ENCODE measurements at places on chromosomes 16 and 17. TPM values are rescaled to one million over a fixed set of nuclear protein-coding genes. Genes with fewer than 3 reads are reported as not detected.
A peak's percentile ranks its signal among the peaks of the same experiment; 100 is the strongest.

DNA sequence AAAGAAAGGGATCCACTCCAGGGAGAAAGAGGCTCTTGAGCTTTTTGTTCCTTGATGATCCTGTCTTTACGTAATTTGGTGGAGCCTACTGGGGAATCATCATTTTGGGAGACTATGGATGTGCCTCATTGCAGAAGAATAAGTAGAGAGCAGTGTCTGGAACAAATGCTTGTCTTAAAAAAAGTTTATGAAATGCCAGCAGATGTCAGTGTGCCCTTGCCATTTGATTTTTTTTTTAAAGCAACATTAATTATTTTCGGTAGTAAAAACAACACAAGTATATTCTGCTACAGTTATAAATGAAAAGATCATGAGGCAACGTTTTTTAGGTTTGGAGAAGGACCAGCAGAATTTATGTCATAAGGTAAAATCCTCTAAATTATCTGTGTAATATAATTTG is 934.8 kb upstream of the EEF2KMT start:
- DNase-seq: no peak

HS3ST3B1 gene
- total RNA-seq: 3.6 TPM

DNA sequence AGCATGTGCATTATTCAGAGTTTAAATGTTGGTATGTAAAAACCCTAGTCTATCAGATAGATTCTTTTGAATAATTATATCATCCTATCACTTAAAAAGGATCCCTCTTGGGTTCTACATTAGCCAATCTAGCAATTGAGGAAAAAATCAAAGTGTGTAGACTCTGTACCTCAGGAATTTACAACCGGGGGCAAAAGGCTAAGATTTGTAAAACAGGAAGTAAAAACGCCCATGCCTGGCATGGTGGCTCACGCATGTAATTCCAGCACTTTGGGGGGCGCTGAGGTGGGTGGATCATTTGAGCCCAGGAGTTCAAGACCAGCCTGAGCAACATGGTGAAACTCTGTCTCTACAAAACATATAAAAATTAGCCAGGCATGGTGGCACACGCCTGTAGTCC is 58.6 kb downstream of the SLC6A4 start:
- DNase-seq: no peak

- peak; percentile 86 for DNase-seq
These were observed 3.3 kb downstream of the CCDC42 start for GRCh38 chr17:8741366-8741765.
